DMS53 (cell line): ENCODE measurements at places on chromosomes 4 and X.

DNA sequence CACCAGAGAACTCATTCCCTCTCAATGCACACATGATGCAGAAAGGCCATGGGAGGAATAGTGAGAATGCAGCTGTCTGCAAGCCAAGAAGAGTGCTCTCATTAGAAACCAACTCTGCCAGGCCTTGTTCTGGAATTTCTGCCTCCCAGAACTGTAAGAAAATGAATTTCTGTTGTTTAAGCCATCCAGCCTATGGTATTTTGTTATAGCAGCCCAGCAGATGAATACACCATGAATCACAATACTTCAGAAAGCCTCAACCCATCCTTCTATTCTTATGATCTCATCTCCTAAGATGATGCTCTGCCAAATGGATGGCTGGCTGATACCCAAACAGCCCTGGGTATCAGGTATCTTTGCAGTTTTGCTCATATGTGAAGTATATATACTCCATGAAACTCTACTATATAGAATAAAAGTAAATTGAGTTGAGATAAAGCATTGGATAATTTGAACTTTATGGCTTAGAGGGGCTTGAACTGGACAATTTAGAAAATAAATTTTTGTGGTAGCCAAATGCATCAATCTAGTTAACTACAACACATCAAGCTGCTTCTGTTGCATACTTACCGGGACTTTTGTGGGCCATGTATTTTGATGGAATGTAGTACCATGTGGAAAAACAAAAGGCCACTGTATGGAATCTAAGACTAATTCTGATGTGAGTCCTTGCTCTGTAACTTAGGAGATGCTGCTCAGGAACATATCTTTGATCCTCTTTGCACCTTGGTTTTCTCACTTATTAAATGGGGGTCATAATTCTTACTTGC lies 245.9 kb downstream of the HS3ST1 start:
- no peak for DNase-seq

DNA sequence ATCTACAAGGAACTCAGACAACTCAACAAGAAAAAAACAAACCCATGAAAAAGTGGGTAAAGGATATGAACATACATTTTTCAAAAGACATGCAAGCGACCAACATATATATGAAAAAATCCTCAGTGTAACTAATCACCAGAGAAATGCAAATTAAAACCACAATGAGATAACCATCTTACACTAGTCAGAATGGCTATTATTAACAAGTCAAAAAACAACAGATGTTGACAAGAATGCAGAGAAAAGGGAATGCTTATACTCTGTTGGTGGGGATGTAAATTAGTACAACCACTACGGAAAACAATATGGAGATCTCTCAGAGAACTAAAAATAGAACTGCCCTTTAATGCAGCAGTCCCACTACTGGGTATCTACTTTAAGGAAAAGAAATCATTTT lies 12.1 kb downstream of the NIPAL1 start:
- DNase-seq, result no peak

DNA sequence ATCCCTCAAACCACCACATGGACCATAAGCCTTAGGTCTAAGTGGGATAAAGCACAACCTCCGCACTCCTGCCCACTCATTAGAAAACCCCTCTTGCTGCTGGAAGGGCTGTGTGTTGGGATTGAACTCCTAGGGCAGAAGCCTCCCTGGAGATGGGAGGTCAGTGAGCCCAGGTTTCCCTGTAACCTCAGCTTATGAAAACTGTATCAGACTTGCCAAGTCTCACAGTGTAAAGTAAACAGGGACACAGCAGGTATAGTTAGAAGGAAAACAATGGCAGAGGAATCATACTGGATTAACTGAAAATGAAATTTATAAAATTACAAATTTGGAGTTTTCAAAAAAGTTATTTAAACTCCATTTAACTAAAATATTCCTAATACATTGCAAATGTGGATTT lies 29.9 kb downstream of the CASP6 start:
- DNase-seq, result no peak

DNA sequence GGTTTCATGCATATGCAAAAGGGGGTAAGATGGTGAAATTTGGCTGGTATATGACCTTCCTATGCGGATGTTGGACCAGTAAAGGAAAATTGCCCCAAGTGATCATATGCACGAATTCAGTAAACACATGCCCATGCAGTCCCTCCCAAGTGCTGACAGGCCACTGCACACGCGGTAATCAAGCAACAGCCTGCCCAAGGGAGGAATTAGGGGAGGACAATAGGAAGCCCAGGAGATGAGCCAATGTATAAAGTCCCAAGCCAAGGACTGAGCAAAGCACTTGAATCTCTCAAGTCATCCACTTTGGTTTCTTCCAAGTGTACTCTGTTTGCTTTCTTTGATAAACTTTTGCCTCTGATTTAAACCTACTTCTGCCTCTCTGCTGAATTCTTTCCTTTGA lies 21.1 kb downstream of the MAGEB16 start:
- no peak for DNase-seq

DNA sequence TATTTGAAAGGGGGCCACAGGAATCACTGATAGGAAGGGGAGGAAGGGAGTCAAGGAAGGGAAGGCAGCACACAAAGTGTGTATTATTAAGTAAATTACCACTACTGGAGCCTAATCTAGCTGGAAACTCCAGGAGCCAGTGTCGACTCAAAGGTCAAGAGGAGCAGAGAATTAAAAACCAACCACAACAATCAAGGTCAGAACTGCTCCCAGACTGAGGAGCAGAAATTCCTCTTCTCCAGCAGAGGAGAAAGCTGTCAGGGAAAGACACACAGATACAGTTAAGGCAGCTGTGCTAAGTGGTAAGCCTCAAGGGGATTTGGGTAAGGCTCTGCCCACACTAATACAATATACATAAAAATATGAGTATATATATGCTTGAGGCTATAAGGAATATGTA lies 87.5 kb upstream of the PTPN13 start:
- peak; percentile 5 for DNase-seq

GRCh38 chrX:19556202-19556601 lies 40.9 kb upstream of the MAP3K15 start:
- DNase-seq, result no peak

DNA sequence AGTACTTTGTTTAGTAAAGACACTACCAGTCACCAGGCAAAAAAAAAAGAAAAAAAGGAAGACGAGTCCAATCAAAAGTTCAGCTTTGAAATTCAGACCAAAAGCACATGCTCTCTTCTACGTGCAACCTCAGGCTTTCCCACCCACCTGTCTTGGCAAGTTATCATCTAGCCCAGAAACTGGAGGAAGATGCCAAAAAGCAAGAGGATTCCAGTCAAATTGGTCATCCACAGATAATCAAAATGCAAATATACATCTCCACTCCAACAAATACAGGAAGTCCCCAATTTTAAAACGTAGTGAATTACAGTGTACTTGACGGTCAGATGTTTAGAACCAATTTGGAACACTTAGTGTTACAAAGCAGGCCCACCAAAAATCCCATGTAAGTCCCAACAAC lies 96.5 kb downstream of the PALLD start:
- no peak for DNase-seq

GRCh38 chr4:140082391-140082755 lies 71.6 kb downstream of the MAML3 start:
- no peak for DNase-seq
